IPS DF 19.7 (cell line): ENCODE measurements at places on chromosomes 7 and 10.

- no peak for DNase-seq
These were observed 6.9 kb downstream of the FAM241B start for GRCh38 chr10:69636626-69637605.

GRCh38 chr7:85573346-85573745 lies 386.5 kb upstream of the SEMA3D start:
- DNase-seq = no peak

- DNase-seq = no peak
These were observed 119.8 kb downstream of the SMURF1 start for GRCh38 chr7:99024066-99024465.

GRCh38 chr10:84138478-84139125 lies 707 bp upstream of the GHITM start:
- no peak for DNase-seq

- DNase-seq = no peak
These were observed 882.7 kb downstream of the XPNPEP1 start for GRCh38 chr10:109040622-109041021.

- DNase-seq = no peak
These were observed 79.9 kb downstream of the FZD1 start for GRCh38 chr7:91343996-91344629.

- DNase-seq = peak; percentile 15
These were observed at the start of gene CCDC3 for GRCh38 chr10:13001041-13001886. TSS of gene CCDC3 (minus strand) at chr10:13001713. CDS start at chr10:13001570, 143 bp downstream.

DNA sequence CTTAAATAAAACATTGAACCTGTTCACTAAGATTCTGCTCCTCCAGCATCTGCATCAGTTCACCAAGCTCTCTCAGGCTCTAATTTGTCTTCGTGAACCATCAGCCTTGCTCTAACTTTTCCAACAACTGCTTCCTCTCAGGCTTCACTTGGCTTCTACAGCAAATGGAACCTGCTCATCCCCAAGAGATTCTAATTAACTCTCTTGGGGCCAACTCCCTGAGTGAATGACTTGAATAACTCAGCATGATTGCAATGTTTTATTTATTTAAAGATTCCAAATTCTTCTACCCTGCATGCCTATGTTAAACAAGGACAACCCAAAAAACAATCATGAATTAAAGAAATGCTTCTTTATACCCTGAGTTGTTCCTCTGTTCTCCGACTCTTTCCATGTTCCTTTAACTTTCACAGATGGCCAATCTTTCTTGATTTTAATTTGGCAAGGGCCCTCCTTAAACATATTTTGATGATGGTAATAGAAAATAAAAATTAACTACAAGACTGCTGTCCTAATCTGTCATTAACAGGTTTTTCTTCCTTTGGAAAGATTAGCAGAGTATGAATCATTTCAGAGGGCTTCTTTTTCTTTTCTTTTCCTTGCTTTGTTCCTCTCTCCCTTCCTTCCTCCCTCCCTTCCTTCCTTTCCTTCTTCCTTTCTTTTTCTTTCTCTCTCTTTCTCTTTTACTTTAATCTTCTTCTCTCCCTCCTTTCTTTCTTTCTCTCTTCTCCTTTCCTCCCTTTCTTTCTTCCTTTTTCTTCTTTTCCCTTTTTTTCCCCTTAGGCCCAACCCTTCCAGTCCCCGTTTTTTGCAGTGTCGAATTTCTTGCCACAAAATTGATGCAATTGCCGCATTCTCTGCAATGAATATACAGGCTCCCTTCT lies 195.0 kb upstream of the RHOBTB1 start:
- DNase-seq = no peak

DNA sequence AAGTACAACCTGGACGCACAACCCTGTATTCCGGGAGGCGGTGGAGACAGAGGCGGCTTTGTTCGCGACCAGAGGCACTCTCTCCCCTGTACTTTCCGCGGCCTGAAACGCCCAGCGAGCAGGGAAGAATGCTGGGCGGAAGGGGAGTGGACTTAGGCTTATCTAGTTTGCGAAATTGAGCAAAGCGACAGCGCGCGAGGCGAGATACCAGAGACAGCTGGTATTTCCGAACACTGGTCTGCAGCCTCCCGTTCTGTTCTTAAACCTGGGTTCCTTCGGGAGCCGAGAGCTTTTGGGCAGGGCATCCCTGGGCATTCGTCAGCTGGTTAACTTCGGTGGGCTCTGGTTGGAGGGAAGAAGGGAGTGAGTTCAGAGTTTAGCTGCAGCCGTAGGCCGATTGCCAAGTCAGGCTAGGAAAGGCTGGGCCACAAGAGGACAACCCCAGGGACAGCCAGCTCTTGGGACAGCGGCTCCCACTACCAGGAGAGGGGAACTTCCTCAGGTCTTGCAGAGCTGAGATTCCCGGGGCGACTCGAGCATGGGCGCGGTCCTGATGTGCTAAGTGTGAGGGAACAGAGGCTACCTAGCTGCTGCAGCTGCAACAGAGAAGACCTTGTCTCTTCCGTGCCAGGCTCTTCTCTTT lies 3.9 kb downstream of the HMX3 start:
- no peak for DNase-seq

DNA sequence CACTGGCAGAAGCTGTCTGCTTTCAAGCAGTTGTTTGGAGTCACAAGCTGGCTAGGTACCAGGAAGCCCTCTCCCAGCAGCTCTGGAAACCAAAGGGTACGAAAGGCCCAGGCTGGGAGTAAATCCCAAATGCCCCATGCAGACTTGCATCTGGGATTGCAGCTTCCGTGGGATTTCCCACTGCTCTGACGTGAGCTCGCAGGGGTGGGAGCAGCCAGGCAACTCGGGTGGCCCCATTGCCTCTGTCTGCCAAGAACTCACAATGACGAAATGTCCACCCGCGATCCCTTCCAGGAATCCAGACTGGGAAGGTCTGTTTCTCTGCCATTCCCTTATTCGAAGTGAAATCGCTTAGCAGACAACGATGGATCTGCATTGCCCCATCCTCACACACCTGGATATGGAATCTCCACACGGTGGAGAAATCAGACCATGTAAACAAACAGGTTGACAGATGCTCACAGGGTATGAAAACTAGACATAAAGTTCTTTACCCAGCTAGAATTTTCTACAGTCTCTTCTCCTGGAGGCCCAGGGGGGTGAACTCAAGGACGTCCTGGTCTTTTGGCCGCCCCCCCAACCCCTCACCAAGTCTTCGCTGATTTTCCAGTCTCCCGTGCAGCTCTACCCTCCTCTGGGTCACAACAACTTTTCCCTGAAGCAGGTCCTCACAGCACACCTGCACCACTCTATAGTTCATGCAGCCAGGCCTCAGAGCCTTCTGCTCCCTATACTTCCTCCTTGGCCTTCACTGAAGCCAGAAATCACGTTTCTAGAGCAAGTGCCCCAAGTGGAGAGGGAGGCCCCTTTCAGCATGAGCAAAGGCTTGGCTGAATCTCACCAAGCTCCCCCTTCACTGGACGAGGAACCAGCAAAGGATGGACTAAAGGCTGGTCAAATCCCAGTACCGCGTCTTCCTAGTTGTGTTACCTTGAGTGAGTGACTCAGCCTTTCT lies 20.0 kb downstream of the SH3PXD2A start:
- DNase-seq = no peak

- no peak for DNase-seq
These were observed 283.7 kb upstream of the HGF start for GRCh38 chr7:82053453-82054032.

DNA sequence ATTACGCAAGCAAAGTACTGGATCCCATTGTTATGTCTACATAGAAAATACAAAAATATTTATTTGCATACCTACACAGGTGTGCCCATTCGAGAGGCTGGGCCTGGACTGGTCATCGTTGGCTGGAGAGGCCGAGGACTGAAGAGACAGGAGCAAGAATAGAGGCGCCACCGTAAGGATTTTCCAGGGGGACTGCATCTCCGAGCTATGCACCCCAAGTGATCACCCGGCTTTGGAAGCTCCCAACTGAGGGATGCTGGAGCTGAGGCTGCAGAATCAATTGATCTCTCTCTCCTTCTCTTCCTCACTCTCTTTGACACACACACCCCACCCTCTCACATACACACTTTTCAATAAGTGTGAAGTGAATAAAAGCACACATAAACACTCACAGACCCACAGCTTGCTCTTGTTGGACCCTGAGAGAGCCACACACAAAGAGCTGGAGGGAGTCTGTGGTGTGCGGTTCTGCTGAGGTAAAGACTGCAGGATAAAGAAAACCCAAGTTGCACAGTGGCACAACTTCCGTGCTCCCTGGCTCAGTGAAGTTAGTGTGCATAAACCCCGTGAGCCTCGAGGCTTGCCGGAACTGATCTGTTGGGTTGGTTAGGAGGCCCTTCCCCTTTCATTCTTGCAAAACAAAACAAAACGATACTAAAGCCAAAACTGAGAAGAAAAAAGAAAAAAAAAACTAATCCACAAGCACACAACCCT lies at the start of gene AOAH:
Gene AOAH (minus strand): TSS at position 544 of the 714 bp plus-strand sequence. CDS start 346 bp downstream, at position 198.
- no peak for DNase-seq

DNA sequence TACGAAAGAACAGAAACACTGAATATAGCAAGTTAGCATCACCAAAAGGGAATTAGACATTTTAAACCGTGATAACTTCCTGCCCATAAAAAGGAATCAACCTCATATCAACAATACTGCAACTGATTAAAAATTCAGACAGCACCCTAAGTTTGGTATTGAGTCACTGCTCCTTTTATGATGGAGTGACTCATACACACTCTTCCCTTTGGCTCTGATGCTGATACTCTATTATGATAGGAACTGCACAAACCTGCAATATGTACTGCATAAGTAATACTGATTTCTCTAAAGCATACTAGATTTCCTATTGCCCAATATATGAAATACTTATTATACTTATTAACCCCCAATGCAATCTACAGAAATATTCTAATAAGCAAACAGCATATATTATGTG lies 118.7 kb downstream of the PARD3 start:
- no peak for DNase-seq

DNA sequence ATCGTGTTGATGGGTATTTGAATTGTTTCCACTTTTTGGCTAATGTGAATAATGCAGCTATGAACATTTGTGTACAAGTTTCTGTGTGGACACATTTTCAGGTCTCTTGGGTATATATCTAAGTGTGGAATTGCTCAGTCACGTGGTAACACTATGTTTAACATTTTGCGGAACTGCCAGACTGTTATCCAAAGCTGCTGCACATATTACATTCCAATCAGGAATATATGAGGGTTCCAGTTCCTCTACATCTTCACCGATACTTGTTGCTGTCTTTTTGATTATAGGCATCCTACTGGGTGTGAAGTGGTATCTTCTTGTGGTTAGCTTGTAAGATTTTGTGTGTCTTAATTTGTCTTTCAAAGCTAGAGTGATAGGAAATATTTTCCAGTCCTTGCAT lies 6.8 kb downstream of the PTPN12 start:
- no peak for DNase-seq

DNA sequence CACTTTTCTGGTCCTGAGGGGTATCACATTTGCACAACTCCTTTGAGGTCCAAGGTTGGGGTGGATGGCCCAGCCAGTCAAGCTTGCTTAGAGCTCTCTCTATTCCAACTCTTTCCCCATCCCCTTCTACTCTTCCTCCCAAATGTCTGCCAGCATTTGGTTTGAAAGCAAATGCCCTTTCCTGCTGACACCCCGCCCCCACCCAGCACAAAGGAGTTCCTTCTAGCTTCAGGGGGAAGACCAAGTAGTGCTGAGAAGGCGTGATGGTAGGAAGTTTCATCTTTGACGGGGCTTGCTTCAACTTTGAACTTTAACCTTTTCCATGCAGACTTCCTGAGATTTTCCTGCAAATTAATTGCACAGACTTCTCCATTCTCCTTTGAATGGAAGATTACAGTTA lies 137.5 kb upstream of the TCF7L2 start:
- DNase-seq = no peak
